Fibroblast of lung (primary cell): ENCODE measurements at places on chromosomes 11 and 22. TPM values are rescaled to one million over a fixed set of nuclear protein-coding genes. Genes with fewer than 3 reads are reported as not detected.

DNA sequence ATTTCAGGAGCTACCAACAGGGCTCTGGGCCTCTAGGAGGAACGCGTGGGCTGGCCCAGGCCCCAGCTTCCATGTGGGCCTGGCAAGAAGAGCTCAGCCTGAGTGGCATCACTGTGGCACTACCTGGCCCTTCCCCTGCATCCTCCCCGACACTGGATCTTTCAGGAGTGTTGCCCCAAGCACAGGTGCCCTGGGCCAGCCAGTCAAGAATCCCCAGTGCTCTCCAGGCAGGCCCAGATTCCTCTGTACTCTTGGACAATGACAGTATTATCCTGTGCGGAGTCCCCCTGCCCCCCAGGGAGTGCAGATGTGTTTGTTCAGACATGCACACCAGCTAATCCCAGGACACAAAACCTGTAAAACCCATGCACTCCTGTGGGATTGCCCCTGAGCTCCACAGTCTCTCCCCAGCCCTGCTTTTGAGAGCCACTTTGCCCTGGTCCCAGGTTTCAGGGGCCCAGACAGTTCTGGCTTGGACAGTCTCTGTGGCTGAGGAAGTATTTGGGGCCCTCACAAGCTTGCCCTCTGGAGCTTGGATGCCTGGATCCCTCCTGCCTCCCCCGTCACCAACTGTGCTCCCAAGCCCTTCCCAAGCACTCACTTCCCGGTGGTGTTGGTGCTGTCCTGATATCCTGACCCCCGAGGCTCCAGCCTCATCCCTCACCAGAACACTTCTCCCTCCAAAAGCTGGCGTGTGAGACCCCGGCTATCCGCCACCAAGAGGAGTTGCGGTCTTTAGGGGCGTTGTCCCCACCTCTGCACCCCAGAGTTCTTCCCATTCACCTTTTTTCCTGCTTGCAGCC is 39.9 kb downstream of the KCNC1 start:
- DNase-seq: no peak

DNA sequence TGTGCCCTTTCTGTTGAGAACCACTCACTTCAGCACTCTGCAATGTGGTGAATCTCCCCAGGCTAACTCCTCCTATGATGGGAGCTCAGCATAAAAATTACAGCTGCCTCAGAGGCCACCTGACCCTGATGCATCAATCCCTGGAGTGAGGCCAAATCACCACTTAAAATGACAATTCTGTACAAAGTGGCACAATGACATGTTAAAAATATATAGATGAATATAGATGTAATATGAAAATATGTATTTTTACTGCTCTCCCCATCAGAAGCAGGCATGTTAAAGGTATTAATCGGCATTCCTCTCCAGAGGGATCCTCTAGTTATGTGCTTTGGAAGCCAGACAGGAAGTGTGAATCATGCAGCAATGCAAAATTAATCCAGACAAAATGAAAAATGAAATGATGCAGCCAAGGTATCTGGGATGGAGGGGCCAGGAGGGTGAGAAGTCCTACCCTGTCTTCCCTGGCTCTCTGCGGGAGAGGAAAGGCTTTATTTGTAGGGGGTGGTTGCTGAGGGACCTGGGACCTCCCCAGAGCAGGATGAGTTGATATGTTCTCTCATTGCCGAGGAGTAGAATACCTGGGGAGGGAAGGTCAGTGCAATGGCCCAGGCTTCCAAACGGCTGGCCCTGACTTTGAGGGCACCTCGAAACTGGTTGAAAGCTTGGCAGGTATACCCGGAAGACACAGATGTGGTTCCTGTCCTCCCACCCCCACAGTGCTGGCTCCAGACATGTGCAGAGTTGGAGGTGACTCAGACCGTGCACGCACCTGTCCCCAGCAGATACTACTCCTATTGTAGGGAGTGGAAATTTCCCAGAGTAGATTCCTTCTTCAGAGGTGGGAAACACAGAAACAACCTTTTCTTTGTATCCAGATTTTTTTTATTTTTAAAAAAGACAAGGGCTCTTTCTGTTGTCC is 347.9 kb upstream of the NCAM1 start:
- no peak for DNase-seq

The EXPH5 gene
- 2.9 and 3.4 TPM in 2 replicates for polyA plus RNA-seq

The ACCS gene
- polyA plus RNA-seq: 3.6 and 13.7 TPM in 2 replicates
